ENCODE measurements at places on chromosomes 2 and 18.

GRCh38 chr18:77160515-77160914 is 27.9 kb upstream of the MBP start:
- DNase-seq, result no peak

DNA sequence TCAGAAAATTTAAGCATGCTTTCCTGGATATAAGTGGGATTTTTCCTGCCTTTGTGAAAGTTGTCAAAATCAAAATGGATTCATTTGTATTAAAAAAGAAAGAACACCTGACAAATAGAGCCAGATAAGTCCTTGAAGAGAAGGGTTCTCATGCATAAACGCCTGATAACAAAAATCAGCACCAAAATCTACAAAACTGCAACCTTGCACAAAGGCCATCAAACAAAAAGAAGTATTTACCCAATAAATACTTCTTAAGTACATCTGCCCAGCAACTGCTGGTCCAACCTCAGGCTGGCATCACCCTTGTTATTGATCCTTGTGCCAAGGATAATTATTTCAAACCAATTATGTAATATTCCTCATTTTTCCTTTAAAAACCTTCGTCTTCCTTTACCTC is 315.9 kb downstream of the GPD2 start:
- no peak for DNase-seq

GRCh38 chr2:46390036-46390435 is 89.3 kb upstream of the TMEM247 start:
- no peak for DNase-seq

- no peak for DNase-seq
Measured at GRCh38 chr2:118611691-118612090, 235.8 kb downstream of the EN1 start.

DNA sequence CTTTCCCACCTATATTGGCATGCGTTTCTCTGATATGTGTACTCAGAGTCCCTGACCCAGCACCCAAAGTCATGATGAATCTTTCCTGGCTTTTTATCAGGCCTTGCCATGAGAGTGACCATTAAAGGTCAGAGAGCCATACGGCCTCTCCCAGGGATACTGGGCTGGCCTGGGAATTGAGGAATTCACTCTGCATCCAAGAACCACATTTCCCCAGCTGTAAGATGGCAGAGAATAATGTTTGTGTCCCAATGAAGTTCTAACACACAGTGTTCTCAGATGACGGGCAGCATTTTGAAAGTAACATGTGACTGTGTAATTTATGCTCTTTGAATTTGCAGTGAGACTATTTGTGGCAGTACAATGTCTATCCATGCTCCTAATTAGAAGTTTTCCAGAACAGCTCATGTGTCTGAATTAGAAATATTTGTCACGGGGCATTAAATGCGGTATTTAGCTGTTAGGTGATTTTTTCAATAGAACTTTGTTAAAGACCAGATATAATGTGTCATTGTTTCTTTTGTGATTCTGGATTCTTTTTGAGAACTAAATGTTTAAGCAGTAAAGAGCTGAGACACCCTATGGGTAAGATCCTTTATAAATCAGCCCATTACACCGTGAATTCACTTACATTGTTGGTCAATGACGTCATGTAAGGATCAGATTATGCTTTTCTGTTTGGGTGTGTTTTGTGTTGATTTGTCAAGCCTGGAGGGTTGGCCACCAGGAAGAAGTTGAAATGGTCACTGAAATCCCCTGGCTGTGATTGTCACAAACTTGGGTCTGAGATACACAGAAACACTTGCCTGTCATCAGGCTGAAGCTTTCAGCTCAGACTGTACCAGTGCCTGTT is 7.3 kb upstream of the SLC3A1 start:
- DNase-seq, result no peak

DNA sequence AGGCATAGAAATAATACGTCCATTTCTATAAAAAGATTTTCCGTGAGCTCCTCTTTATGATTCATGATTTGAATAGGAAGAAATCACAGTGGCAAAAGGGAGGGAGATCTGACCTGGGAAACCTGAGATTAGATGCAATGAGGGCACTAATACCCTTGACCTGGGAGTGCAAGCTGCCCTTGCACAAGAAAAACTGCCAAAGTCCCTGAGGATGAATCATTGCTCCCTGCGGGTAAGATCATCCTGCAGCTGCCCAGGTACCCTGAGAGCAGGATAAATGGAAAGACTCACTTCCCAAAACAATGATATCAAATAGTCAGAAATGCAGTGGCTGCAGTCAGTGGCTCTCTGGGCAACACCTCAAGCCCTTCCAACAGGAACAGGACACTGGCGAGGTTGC is 11.6 kb downstream of the FHL2 start:
- no peak for DNase-seq

- no peak for DNase-seq
Measured at GRCh38 chr2:214695789-214696188, 113.7 kb downstream of the BARD1 start.

- no peak for DNase-seq
Measured at GRCh38 chr2:201574766-201575165, 68.5 kb downstream of the TMEM237 start.

DNA sequence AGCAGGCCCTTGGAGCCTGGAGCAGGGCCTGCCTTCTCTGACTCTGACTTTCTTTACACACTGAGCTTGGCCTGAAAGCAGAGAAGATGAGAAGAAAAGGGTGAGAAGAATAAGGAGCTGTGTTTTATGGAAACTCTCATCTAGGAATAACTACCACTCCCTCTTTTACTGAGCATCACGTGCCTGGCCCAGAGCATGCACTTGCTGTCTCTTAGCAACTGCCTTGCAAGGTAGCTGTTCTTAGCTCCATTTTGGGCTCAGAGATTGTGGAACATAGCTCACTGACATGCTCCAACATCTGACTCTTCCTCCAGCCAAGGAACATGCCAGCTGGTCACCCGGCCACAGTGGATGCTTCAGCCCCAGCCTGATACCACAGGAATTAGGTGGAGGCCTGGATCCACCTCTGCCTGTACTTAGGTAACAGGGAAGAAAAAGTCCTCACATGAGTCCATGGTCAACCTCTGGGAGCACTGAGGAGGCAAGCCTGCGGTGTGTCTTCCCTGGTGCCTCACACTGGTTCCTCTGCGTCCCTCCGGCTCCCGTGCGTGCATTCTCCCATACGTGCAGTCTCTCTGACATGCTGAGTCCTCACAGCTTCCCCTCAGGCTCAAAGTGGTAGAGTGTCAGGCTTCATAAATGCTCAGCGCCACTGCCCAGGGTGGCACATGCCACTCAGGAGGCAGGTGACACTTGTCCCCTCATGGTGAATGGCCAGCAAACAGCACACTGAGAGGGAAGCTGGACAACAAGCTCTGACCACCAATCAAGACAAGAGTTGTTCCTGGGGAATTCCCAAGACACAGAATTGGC is 35.7 kb downstream of the AMER3 start:
- no peak for DNase-seq

DNA sequence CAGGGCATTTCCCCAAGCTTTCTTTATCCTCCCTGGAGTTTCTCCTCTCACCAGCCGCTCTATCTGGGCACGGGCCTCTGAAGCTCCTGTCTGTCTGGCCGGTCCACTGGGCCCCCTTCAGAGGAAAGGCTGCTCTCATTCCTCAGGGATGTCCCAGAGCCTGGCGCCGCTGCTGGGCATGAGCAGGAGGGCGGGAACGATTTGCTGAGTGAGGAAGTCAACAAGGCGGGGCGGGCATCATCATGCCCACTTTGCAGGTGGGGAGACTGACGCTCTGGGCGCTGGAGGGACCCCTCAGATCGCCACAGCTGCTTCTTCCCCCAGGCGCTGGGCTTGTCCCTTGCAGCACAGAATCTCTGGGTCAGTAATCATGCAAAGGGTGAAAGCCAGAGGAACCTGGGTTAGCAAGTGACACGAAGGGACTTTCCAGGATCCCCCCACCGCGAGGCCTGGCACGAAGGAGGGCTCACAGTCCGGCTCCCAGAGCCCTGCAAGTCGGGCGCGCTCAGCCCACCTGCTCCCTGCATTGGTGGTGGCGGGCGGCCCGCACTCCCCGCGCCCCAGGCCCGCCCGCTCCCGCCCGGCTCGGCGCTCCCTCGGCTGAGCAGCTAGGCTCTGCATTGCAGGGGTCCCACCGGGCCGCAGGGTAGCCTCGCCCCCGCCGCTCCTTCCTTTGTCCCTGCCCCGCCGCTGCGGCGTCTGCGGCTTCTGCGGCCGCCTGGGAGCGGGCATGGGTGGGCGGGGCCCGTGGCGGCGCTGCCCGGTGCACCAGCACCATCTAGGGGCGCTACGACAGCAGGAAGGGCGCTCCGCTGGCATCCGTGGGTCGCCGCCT is 157.8 kb downstream of the CYRIA start:
- no peak for DNase-seq

DNA sequence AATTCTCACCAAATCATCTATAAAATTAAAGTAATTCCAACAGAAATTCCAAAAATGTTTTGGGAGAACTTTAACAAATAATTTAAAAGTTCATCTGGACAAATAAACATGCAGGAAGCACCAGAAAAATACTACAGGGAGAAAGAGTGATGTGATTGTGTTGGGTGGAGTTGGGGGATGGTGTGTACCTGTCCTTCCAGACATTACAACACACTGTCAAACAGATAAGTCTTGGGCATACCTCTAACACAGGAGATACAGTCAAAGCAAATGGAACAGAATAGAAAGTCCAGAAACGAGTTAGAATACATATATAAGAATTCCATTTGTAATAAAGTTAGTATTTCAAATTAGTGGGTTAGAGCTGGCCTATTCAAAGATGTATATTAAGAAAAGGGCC is 22.6 kb downstream of the METTL8 start:
- DNase-seq, result no peak

DNA sequence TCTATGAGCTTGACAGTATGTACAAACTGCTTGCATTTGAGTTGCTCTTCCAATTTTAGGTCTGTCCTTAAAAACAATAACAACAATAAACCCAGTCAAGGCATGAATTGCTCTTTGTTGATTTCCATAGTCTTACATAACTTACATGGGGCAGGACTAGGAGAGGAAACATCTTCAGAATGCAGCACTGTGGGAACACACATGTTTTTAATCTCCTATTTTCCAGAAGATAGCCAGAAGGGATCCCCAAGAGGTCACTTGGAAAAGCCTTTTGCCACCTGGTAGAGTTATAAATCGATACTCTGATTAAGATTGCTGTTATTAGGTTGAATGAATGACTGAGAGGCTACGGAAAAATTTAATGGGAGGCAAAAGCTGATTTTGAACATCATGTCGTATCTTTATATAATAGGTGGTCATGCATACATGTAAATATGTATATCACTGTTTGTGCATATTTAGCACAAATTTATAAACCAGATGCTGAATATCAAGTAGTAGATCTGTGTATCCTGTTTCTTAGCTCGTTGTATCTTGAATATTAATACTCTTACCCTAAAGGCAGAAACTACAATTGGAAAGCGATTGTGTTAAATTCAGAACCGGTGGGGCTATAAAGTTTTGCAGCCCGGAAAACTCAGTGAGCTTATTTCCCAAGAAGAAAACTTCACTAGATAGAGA is 479.4 kb upstream of the TCF4 start:
- DNase-seq, result no peak

- DNase-seq, result no peak
Measured at GRCh38 chr18:34933909-34934661, 107.1 kb upstream of the MAPRE2 start.

DNA sequence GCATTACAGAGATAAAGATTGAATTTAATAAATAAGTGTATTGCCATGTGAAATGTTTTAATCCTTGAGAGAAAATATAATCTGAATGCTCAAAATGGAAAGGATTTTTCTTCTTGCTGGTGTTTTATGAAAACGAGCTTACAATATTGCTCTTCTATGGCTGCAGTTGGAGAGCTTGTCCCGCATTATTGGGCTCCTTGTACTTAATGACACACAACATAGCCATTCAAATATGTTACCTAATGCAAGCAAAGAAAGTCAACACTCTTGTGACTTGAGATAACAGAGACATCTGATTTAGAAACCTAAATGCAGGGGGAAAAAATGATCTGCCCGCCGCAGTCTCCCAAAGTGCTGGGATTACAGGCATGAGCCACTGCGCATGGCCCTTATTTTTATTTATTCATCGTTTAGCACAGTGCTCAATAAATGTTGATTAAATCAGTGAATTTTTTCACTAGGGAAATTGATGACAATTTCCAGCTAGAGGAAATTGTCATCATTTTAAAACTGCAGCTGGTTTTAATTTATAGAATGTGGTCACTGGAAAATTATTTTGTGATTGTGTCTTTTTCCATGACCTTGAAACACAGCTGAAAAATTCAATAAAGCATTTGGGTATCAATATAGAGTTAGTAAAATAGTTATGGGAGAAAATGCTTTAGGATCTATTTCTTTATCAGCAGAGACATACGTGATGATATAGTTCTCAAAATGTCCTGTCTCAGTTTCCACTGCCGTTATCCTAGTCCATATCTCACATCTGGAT is 2.4 kb upstream of the PRKD3 start:
- DNase-seq, result no peak

DNA sequence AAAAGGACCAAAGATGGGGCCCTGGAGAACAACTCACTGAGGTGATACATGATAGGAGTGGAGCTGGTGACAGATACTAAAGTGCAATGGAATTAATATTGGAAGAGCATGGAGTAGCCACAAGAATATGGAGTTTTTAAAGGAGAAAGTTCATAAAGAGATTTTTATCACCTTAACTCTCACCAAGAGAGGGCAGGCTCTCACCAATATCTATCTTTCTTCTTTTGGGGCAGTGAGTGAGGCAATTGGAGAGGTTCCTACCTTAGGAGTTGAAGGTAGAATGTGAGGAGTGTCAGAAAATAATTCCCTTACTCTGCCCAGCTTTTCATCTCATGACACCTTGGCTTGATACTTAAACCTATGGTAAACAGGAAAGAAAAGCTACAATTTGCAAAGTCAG is 233.7 kb upstream of the CWC22 start:
- no peak for DNase-seq

GRCh38 chr18:54181856-54182602 is 42.4 kb downstream of the MBD2 start:
- no peak for DNase-seq

GRCh38 chr2:106059416-106060065 is 134.6 kb downstream of the UXS1 start:
- no peak for DNase-seq

- DNase-seq, result peak; percentile 36
Measured at GRCh38 chr2:216666461-216667233, 28.7 kb downstream of the IGFBP5 start.

- no peak for DNase-seq
Measured at GRCh38 chr2:74368499-74368898, 11.6 kb downstream of the DCTN1 start.

DNA sequence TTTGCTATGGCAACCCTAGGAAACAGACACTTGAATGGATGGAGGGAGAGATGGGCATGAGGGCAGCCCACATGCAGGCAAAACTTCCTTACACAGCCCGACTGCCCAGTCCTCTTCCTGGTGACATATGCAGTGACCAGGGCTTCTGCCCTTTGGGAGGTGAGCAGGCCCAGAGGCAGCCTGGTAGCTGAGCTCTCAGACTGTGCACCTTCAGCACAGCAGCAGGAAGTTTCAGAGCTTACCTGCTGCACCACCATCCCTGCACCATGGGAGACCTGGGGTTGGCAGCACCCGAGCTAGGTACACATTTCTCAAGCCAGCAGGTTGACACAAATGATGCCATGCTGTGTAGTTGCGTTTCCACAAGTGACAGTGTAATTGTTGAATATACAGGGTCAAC is 97.6 kb upstream of the LMAN1 start:
- DNase-seq, result no peak

- no peak for DNase-seq
Measured at GRCh38 chr18:49734836-49735235, 78.5 kb downstream of the ACAA2 start.

All from activated CD8-positive, alpha-beta memory T cell treated with anti-CD3 and anti-CD28 coated beads for 1 hour (primary cell).